ENCODE measurements at places on chromosomes 2 and 18. TPM values are rescaled to one million over a fixed set of nuclear protein-coding genes. Genes with fewer than 3 reads are reported as not detected.

IL1A gene
- total RNA-seq, result 16.4 TPM

QPCT gene
- total RNA-seq, result 0.43 TPM

ZAP70 gene
- total RNA-seq, result 166 TPM

DDX1 gene
- total RNA-seq, result 79.7 TPM

ATOH8 gene
- not detected for total RNA-seq

GKN2 gene
- total RNA-seq, result not detected

EIF2AK2 gene
- total RNA-seq, result 48.1 TPM

TP53I3 gene
- total RNA-seq, result 0.90 TPM

ANTXR1 gene
- not detected for total RNA-seq

REG1A gene
- total RNA-seq, result not detected

PROKR1 gene
- total RNA-seq, result not detected

ITGA6 gene
- 8.6 TPM for total RNA-seq

ZDBF2 gene
- total RNA-seq, result 7.8 TPM

MAL gene
- 63.5 TPM for total RNA-seq

ACYP2 gene
- total RNA-seq, result 5.6 TPM

RAX gene
- 0.17 TPM for total RNA-seq

HOXD13 gene
- total RNA-seq, result not detected

- H3K4me3 ChIP-seq, result no peak overlapping the region
- no peaks in the 10 kb centered on the region for H3K36me3 ChIP-seq
- no peak for DNase-seq
- H3K4me1 ChIP-seq, result no peaks in the 10 kb centered on the region
- H3K27ac ChIP-seq, result no peak overlapping the region
- no peaks in the 10 kb centered on the region for H3K27me3 ChIP-seq
These were observed 40.9 kb downstream of the LRATD1 start for GRCh38 chr2:14673351-14673875.

DNA sequence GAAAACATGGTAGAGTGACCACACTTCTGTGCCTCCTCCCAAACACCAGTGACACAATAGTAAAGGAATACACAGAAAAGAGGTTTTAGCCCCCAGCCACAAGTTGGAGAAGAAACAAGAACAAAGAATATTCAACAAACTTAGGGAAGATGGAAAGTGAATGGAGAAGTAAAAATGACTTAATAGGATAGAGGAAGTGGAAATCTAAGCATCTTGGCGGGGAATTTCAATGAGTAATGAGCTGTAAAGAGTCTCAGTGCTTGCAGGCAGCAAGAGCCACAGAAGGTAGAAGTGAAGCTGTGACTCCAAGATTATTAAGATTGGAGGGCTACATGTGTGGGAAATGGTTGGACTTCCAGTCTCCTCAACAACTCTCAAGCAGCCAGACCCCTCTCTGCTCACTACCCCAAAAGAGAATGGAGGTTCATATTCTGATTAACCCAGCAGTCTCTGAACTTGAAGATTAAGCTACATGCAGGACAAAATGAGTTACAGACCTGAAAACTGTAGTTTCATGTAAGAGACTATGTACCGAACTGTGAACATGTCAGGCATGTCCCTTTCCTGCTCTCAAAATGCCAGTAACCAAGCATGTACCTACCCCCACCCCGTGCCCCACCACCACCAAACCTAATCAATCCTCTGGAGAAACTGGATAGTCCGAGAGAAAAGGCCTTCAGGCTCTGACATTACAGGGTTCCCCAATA, 16.9 kb upstream of the HNRNPLL start:
- no peaks in the 10 kb centered on the region for H3K27me3 ChIP-seq
- H3K36me3 ChIP-seq, result no peaks in the 10 kb centered on the region
- H3K4me1 ChIP-seq, result peaks cover 26% of the 10 kb centered on the region
- no peak overlapping the region for H3K4me3 ChIP-seq
- H3K27ac ChIP-seq, result no peak overlapping the region

GRCh38 chr2:235669983-235670962, 176.4 kb downstream of the AGAP1 start:
- no peak for DNase-seq
- no peaks in the 10 kb centered on the region for H3K36me3 ChIP-seq
- H3K4me3 ChIP-seq, result no peak overlapping the region

- peaks cover 7% of the 10 kb centered on the region for H3K36me3 ChIP-seq
- no peak for DNase-seq
- no peak overlapping the region for H3K27ac ChIP-seq
- peaks cover 42% of the 10 kb centered on the region for H3K4me1 ChIP-seq
- H3K4me3 ChIP-seq, result no peak overlapping the region
These were observed 56.8 kb downstream of the GPD2 start for GRCh38 chr2:156492979-156493378.

DNA sequence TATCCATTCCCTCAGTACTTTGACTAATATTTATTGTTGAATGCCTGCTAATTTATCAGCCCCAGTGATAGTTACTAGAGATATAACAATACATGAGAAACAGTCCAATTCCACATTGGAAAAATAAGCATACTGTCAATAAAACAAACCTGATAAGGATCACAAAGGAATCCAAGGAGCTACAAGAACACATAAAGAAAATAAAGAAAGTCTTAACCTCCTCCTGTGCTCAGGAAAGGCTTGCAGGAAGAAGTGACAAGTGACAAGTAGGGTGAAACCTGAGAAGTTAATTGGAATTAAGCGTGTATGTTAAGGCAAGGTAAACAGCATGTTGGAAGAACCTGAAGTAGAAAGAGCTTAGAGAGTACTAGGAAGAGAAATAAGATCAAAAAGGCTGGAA, 20.3 kb upstream of the ASNSD1 start:
- no peak overlapping the region for H3K27ac ChIP-seq
- H3K4me1 ChIP-seq, result peaks cover 27% of the 10 kb centered on the region
- no peak for DNase-seq
- H3K4me3 ChIP-seq, result no peak overlapping the region

GRCh38 chr2:4900861-4901770, 791.1 kb upstream of the SOX11 start:
- H3K4me1 ChIP-seq, result no peaks in the 10 kb centered on the region
- H3K36me3 ChIP-seq, result no peaks in the 10 kb centered on the region
- no peak for DNase-seq

GRCh38 chr2:214019229-214019972, 391.5 kb upstream of the VWC2L start:
- H3K36me3 ChIP-seq, result no peaks in the 10 kb centered on the region
- H3K4me1 ChIP-seq, result no peaks in the 10 kb centered on the region
- no peak overlapping the region for H3K27ac ChIP-seq
- H3K27me3 ChIP-seq, result no peaks in the 10 kb centered on the region
- peak; percentile 12 for DNase-seq

DNA sequence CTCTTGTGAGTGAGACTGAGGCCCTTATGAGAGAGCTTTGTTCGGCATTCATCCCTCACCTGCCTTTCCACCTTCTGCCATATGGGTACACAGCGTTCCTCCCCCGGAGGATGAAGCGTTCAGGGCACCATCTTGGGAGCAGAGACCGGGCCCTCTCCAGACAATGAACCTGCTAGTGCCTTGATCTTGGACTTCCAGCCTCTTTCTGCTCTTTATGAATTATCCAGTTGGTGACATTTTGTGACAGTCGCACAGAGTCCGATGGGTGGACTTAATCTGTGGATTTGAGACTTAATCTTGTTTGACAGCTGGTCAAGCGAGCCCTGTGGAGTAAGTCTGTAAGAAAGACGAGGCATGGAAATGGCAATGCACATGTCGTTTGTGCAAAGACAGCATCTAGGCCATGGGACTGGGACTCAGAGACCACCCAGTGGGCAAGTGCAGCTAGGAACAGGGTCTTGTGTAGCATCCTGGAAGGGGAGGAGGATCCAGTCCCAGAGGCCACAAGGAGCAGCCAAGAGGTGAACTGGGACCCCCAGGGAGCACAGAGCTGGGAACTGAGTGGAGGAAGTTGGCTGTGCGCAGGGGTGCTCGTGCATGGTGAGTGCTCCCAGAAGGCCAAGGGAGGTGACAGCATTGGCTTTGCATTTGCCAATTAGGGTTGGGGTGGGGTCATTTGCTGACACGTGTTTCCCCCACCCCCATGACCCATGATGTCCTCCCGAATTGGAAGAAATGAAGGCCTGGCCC, 69.5 kb upstream of the HDAC4 start:
- no peak for DNase-seq
- H3K4me1 ChIP-seq, result no peaks in the 10 kb centered on the region
- H3K27me3 ChIP-seq, result no peaks in the 10 kb centered on the region
- H3K4me3 ChIP-seq, result no peak overlapping the region

DNA sequence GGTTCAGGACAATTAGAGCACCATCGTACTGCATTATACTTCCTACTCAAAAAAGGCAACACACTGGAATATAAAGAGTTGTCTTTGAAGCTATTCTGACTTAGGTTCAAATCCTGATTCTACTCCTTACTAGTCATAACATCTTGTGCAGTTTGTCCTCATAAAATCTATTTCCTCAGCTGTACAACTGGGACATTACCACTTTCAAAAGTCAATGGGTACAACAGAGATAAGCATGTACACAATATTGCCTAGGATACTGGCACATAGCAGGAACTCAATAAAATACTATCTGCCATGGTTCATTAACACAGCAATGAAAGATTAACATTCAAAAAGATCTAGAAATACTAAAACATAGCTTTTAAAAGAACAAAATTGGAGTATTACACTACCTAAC, 11.3 kb downstream of the SOS1 start:
- peaks cover 12% of the 10 kb centered on the region for H3K36me3 ChIP-seq
- no peaks in the 10 kb centered on the region for H3K27me3 ChIP-seq

DNA sequence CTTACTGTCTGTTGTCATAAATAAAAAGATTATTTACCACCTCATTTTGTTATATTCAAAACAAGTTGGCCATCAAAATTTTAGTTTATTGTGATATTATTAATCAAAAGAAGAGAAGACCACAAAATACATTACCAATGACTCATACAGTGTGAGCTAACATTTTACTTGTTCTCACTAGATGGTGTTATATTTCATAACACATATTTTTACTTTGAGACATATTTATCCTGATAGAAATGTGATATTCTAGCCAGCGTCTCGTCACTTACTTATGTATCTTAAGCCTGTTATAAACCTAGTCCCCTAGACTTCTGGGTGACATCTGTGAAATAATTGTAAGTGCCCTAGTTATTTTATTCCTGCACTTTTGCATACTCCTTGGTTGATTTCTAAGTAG, 263.2 kb downstream of the CDH7 start:
- no peak for DNase-seq
- H3K27me3 ChIP-seq, result no peaks in the 10 kb centered on the region
- no peaks in the 10 kb centered on the region for H3K36me3 ChIP-seq
- H3K4me1 ChIP-seq, result no peaks in the 10 kb centered on the region
- H3K4me3 ChIP-seq, result no peak overlapping the region

- H3K4me3 ChIP-seq, result no peak overlapping the region
- no peaks in the 10 kb centered on the region for H3K36me3 ChIP-seq
- no peak overlapping the region for H3K27ac ChIP-seq
- peaks cover 5% of the 10 kb centered on the region for H3K27me3 ChIP-seq
- H3K4me1 ChIP-seq, result peaks cover 7% of the 10 kb centered on the region
These were observed 5.8 kb upstream of the FZD5 start for GRCh38 chr2:207775473-207775872.

DNA sequence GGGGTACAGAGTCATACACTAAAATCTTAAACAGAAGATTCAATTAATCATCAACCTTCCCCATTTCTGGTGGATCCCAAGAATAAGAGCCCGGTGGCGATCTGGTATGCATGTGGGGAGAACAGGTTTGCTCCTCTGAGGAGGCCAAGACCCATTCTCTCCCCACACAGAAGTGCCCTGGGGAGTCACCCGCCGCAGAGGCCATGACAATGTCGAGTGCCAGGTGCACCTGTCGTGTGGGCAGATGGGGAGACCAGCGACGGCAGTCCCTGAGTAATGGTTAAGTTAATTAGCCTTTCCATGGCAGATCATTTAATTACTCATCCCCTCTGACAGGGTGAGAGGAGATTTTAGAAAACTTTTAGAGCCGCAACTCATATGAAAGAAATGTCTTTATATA, 345.0 kb downstream of the NCKAP5 start:
- no peak overlapping the region for H3K4me3 ChIP-seq
- no peak for DNase-seq
- no peaks in the 10 kb centered on the region for H3K27me3 ChIP-seq
- H3K36me3 ChIP-seq, result no peaks in the 10 kb centered on the region

DNA sequence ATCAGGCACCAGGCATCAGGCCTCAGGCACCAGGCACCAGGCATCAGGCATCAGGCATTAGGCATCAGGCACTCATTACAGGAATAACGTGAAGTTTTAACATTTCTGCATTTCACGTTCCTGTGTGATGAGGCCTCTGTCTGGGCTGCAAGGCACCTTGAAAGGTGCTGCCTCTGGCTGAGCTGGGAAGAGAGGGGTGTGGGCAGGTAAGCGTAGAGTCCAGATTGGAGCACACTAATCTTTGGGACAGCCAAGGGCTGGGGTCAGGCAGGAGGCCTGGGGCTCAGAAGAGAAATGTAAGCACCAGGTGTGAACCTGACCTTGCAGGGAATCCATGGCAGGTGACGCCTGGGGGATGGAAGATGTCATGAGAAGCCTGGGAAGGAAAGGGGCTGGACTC, 25.3 kb upstream of the SNTG2 start:
- no peaks in the 10 kb centered on the region for H3K36me3 ChIP-seq
- H3K27me3 ChIP-seq, result peaks cover 2% of the 10 kb centered on the region
- no peak for DNase-seq
- no peak overlapping the region for H3K27ac ChIP-seq
- no peaks in the 10 kb centered on the region for H3K4me1 ChIP-seq

- H3K27me3 ChIP-seq, result peaks cover 18% of the 10 kb centered on the region
- H3K36me3 ChIP-seq, result no peaks in the 10 kb centered on the region
- H3K4me1 ChIP-seq, result no peaks in the 10 kb centered on the region
- H3K27ac ChIP-seq, result no peak overlapping the region
These were observed 99.8 kb downstream of the COPS8 start for GRCh38 chr2:237185553-237185925.

- no peak overlapping the region for H3K4me3 ChIP-seq
- H3K4me1 ChIP-seq, result no peaks in the 10 kb centered on the region
- no peak overlapping the region for H3K27ac ChIP-seq
- no peaks in the 10 kb centered on the region for H3K27me3 ChIP-seq
These were observed 1712.8 kb upstream of the TMEFF2 start for GRCh38 chr2:193907561-193907960.

GRCh38 chr2:212908682-212909435, 242.6 kb downstream of the IKZF2 start:
- H3K4me3 ChIP-seq, result no peak overlapping the region
- H3K27me3 ChIP-seq, result no peaks in the 10 kb centered on the region
- H3K36me3 ChIP-seq, result no peaks in the 10 kb centered on the region
- H3K4me1 ChIP-seq, result peaks cover 4% of the 10 kb centered on the region
- no peak for DNase-seq

- H3K36me3 ChIP-seq, result no peaks in the 10 kb centered on the region
- no peak overlapping the region for H3K4me3 ChIP-seq
- H3K27ac ChIP-seq, result no peak overlapping the region
- no peak for DNase-seq
These were observed 37.3 kb downstream of the GKN2 start for GRCh38 chr2:68915393-68915792.

All from activated CD4-positive, alpha-beta memory T cell treated with anti-CD3 and anti-CD28 coated beads for 36 hours (primary cell).